NCI-H1092 (cell line): ENCODE measurements at places on chromosomes 13 and 19.

DNA sequence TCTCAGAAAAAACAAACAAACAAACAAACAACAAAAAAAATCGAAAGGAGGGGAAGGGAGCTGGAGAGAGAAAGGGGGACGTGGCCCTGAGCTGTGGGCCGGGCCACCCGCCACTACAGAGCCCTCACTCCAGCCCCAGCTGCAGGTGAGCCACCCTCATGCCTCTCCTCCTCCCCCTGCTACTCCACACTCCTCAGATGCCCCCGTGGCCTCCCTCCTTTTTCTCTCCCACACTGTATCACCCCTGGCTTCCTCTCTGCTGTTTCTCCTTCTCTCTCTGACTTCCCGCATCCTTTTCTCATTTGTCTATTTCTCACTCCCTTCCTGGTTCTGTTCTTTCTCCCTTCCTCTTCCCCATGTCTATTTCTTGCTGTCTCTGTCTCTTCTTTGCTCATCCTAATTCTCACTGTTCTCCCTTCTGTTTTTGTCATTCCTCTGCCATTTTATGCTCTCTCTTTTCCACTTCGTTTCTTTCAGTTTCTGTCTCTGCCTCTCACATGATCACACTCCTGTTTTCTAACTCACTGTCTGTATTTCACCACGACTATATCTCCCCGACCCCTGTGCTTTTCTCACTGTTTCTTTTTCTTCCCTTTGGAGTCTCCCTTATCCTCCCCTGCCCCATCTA, 2.7 kb downstream of the KLK2 start:
- DNase-seq, result no peak

DNA sequence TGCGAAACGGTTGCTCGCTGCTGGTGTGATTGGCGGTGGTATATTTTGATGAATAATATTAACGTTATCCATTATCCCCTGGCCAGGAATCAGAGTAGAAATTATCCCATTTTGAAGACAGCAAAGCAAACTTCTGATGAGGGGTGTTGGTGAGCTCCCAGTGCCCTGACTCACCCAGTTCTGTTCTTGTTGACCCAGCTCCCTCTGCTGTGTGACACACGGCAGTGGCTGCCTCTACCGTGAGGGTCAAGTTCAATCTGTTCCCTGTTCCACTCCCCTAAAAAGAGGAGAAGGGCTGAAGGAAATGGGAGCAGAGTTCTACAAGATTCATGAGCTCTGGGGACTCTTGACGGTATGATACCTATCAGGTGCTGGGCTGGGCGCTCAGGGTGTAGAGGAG, 2.0 kb downstream of the CAMSAP3 start:
- DNase-seq, result no peak

- DNase-seq, result no peak
Measured at GRCh38 chr13:102402290-102402689, 442 bp upstream of the FGF14 start.

DNA sequence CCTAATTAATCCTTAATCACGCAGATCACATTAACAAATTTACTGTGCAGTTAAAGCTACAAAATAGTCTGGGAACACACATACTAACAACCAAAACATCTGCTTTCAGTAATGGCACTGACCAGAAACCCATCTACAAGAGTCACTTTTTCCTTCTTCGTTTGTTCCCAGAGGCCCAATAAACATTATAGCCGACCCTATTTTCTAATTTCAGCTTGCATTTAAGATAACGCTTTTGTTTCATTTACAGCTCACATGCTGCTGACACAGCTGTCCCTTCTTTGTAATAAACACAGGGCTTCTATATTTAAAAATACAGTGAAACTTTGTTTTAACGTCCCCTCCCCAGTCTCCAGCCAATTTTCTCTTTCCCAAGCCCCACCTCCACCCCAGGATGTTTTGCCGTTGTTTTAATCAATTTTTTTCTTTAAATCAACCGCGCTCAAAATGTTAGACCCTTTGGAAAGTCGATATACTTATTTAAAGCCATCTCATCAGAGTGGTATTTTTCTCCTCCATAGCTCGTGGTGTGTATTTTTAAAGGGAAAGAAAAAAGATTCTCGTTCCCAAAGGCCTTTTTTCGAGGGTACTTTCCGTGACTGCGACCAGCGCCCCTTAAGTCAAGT, 1.7 kb upstream of the WBP4 start:
- DNase-seq, result no peak
